ENCODE measurements at places on chromosomes 3 and 15. TPM values are rescaled to one million over a fixed set of nuclear protein-coding genes. Genes with fewer than 3 reads are reported as not detected.

GHRL gene
- total RNA-seq, result 0.32 TPM

CCDC54 gene
- total RNA-seq, result not detected

CISH gene
- 0.86 TPM for total RNA-seq

DNAH12 gene
- total RNA-seq, result under 0.01 TPM

GOLGB1 gene
- total RNA-seq, result 60.6 TPM

RTP4 gene
- total RNA-seq, result 2.6 TPM

NUSAP1 gene
- 28.3 TPM for total RNA-seq

FBN1 gene
- 333 TPM for total RNA-seq

SLC6A1 gene
- total RNA-seq, result not detected

VEPH1 gene
- total RNA-seq, result 10.3 TPM

ACAD11 gene
- total RNA-seq, result 45.3 TPM

DNA sequence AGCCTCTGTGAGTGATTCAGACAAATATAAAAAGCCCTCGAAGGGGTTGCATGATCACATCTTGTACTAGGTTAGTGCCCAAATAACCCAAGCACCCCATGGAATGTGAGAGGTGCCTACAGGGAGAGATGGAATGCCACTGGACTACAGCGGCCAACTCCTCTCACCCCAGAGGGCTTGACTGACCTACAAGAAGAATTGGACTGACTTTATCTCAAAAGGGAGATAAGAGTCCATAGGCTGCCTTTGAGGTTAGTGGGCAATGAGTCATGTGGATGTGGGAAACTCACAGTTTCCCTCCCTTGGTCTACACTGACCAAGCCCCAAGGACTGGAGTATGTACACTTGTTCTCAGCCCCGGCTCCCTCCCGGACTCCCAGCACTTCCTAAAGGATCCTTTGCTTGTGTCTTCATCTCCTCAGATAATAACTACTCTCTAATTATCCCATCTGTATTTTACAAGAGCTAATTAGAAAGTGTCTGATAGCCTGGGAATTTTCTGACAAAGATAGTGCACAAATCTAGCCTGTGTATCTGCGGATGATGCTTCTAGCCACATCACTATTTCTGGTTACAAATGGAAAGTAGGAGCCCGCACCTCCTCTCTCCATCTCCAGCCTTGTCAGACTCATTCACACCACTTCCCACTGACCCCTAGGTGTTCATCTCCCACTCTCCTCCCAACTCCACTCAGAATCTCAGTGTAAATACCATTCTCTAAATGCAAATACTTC is 547.8 kb upstream of the TBL1XR1 start:
- DNase-seq, result peak; percentile 68

- DNase-seq, result peak; percentile 55
These were observed at the start of gene USF3 for GRCh38 chr3:113695786-113696645. Gene USF3 (minus strand): TSS chr3:113696642. CDS start chr3:113674878, 21,764 bp downstream.

- DNase-seq, result no peak
These were observed 15.7 kb upstream of the ETV5 start for GRCh38 chr3:186124592-186124991.

DNA sequence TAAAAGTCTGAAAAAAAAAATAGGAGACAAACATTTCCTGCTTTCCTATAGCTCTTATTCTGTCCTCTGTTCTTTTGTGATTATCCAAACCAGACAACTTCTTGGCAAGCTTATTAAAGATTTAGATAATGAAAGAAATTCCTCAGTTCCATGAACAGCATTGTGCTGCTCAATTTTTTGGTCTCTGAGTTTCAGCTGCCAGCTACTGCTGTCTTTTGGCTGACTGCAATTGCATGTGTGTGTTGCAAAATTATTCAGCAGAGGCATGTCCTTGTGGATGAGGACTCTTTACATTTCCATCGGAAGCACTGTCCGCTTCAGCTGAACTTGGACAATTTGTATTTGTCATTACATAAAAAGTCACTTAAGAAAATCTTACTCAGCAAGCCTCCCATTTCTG is 397.3 kb upstream of the RASGRP1 start:
- peak; percentile 1 for DNase-seq

GRCh38 chr3:7392206-7392605 is 531.3 kb downstream of the GRM7 start:
- no peak for DNase-seq

DNA sequence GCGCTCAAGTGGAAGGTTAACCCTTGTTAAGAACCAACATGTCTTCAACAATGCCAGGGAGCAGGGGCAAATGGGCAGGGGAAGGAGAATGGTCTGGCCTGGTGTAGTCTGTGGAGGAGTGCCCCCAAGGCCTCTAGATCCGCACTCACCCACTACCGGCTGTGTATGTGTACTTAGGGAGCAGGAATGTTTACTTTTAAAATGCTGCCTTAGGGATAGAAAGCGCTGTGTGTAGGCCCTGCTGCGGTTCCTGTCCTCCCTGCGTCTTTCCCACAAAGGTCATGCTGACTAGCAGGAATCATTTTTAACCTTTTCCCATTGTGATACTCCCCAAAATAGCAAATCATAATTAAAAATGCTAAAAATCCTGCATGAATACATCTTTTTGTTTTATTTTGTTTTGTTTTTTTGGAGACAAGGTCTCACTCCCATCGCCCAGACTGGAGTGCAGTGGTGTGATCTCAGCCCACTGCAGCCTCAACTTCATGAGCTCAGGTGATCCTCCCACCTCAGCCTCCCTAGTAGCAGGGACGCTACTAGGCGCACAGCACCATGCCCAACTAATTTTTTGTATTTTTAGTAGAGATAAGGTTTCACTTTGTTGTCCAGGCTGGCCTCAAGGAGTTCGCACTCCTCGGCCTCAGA is 35.9 kb upstream of the CEMIP start:
- DNase-seq, result peak; percentile 56

GRCh38 chr15:79916502-79917132 is 19.8 kb upstream of the MTHFS start:
- DNase-seq, result no peak

DNA sequence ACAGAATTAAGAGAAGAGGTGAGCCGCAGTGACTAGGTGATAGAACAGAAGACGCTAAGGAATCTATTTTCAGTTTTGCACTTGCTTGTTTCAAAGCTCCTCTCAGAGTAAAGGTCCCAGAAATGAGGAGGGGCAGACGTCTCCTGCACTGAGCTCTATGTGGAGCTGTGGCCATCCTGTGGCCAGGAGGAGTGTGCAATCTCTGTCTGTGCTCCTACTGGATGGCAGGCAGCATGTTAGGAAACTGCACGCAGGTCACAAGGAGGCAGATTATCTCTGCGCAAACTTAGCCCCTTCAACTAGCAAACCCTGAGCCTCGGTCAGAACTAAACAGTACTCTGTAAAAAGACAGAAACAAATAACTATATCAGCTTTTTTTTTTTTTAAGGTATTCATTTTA is 31.1 kb upstream of the PPIB start:
- no peak for DNase-seq

GRCh38 chr3:87987952-87988351 is 70.9 kb downstream of the CGGBP1 start:
- DNase-seq, result no peak

DNA sequence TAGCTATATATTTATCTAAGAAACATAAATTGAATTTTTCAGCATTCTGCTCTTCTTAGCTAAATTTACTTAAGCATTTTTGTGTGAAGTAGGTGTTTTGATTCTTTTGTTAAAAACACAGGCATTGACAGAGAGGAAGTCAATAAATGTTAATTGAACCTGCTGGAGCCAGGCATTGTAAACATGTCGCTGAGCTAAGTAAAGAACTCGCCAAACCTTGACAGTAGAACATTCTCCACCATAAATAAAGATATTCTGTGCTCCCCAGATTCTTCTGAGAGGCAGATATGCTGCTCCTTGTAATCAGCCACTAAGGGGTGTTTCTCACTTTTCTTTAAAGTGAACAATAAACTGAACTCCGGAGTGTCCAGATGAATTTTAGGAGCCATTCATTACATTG is 38.4 kb downstream of the SYNM start:
- DNase-seq, result no peak

GRCh38 chr3:52886049-52886730 is 11.2 kb downstream of the STIMATE start:
- DNase-seq, result peak; percentile 18

- DNase-seq, result peak; percentile 5
These were observed 442.9 kb downstream of the MCTP2 start for GRCh38 chr15:94674296-94674695.

DNA sequence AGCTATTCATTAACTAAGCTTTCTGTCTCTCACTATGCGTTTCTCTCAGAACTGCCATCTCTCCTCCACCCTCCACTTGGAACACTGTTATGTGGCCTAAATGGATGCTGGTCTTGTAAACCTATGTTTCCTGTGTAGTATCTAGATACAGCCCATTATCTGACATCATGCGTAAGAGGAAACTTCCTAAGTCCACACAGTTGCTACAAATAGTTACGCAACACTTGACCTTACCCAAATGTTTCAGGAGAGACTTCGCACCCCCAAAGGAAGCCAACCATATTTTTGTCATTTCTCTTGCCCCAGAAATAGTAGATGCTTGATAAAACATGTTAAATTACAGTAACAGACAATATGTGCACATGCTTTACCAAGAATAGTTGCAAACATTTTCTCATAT is 87.2 kb upstream of the TPRG1 start:
- DNase-seq, result peak; percentile 21

DNA sequence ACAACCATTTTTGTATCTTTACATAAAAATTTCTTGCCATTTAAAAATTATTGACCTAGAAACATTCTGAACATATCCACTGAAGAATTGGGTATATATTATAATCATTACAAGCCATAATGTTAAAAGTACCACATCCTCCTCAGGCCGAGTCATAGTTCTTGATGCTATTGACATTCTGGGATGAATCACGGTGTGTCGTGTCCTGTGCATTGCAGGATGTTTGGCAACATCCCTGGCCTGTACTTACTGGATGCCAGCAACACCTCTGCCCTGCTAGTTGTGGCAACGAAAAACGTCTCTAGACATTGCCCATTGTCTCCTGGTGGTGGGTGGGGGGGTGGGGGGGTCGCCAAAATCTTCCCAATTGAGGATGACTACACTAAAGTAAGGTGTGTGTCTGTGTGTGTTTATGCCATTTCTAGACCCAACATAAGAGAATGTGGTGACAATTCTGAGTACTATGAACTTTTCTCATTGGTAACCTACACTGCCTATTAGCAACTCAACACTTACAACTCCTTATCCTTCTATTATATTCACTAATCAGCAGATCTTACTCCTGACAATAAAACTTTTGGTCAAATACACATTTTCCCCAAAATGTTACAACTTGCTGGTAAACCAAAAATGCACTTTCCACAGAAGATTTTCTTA is 471.6 kb downstream of the FOXP1 start:
- peak; percentile 82 for DNase-seq

DNA sequence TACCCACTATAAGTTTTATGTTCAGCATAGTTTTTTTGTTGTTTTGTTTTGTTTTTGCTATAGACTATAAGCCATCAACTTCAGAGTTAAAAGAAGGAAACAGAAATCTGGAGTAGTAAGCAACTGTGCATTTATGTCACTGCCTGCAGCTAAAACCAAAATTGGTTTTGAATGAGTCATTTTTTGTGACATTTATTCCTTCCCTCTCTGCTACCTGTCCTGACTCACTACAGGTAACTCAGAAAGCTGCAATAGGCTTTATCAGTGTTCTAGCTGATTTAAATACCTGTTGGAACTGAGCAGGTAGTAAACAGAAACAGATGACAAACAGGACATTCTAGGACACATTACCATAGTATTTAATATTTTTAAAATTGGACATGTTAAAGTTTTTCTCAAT is 393.3 kb upstream of the WNT5A start:
- no peak for DNase-seq

- no peak for DNase-seq
These were observed 309.8 kb upstream of the GRM7 start for GRCh38 chr3:6551165-6551564.

DNA sequence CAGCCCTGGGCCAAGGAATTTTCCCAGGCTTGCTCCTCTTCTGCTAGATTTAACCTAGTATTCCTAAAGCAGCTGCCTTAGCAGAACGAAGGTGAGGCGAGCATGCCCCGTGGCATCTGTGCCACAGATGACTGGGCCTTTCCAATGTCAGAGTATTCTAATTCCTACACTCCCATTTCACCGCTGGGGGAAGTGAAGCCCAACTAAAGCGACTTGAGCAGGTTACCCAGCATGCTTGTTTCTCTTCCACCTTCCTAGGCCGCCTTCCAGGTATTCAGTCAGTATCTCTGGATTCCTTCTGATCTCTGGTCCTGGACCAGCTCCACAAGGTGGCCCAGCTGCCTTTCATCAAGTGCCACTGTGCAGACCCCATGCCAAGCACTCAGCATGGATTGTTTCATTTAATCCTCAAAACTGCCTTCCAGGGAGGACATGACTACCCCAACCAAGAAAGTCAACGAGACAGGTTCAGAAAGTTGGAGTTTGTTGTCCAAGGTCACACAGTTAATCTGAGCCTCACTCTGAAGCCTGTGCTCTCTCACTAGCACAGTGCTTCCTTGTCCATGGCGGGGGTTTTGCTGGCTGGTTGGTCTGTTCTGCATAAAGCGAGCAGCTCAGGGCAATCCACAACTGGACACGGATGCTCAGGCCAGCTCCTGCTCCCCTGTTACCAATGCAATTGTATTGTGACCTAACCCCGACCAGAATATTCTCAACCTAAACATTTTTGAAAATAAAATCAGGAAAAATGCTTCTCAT is 15.1 kb downstream of the MYO5C start:
- no peak for DNase-seq

GRCh38 chr3:124381575-124382333 is 348.5 kb upstream of the UMPS start:
- DNase-seq, result no peak

DNA sequence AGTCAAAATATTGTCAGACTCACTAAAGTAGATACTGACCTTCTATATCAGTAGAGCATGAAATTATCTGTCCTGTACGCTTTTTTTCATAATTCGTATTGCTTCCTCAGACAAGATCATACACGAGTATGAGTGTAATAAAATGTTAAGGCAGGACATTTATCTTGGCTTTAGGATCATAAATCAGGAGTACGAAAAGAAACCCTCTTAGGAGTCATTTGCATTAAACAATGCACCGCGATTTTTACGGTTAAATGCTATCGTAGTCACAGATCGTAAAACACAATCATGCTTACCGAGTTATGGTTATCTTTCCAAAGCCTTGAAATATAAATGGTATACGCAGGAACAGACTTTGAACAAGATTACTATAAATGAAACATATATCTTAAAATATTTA is 510.3 kb upstream of the ROBO1 start:
- no peak for DNase-seq

GRCh38 chr3:8143186-8143585 is 358.4 kb upstream of the LMCD1 start:
- DNase-seq, result no peak

DNA sequence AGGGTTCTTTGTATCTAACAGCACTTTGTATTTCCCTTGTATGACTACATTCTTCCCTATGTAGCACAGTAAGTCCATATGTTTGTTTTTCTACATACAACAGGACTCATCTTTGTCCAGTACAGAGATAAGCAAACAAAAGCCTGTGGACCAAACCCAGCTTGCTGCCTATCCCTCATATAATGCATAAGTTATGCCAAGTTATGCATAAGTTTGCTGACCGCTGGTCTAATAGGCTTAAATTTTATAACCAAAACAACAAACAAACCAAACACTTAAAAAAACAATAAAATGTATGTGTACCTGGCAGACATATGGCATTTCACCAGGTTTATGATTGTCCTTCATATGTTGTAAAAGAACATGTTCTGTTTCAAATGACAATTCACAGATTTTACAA is 56.0 kb downstream of the ZNF280D start:
- DNase-seq, result no peak

Measured in fibroblast of villous mesenchyme (primary cell).